ENCODE measurements at places on chromosomes 1 and 21.

DNA sequence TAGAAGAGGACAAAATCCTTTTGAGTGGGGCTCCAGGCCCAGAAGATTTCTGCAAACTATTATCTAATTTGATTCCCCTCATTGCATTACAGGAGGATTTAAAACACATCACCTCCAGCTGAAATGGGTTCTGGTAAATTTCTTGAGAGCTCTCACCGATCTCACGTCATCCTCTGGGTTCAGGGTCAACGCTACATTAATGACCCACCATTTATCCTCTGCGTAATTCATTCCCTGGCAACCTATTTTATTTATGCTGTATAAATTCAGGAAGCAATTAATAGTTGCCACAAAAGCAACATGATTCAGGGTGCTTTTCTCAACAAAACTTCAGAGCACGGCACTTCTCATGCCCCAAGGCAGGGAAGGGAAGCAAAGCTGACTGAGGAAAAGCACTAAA lies 38.9 kb downstream of the LMX1A start:
- DNase-seq, result no peak

GRCh38 chr1:24783713-24784112 lies 38.5 kb downstream of the CLIC4 start:
- no peak for DNase-seq

DNA sequence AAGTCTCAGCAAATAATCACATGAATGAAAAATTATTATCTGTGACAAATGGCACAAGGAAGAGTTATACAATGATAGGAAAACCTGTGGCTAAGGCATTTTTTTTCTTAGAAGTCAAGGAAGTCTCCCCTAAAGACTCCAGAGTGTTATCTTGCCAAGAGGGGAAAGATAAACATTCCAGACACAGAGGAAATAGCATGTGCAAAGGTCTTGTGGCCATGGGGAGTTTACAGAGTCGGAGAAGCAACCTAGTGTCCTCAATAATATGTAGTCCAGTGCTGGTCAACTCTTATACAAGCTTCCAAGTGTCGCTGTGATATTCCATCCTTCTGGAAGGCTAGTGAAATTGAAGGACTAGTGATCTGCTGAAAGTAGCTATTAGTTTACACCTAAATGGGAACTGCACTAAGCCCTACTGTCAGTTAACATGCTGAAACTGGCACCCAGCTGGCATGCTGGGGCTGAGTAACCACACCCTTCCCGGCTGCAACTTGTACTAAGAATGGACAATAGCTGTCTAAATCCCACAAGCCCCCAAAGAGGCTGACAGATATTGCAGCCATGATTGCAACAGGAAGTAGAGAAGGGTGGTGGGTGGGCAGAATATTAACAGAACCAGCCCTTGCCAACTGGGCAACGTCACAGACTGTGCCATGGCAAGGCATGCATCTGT lies 11.5 kb upstream of the ATP1B1 start:
- DNase-seq, result no peak

GRCh38 chr1:111193712-111194480 lies 6.5 kb downstream of the DENND2D start:
- DNase-seq, result peak; percentile 33

DNA sequence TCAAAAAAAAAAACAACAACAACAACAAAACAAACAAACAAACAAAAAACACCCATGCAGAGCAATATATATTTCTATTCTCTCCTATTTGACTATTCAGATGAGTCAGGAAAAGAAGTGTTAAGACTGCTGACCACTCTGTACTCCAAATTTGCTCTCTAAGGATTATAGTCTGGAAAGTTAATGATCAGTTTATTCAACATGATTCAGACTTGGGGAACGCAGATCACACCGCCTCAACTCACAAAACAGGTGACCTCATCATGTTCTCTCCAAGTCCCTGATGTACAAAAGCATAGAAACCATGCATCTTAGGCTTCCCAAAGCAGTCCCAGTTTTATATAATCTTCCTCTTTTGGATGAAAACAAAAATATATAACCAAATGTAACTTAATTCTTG lies 51.9 kb upstream of the PRRC2C start:
- peak; percentile 16 for DNase-seq

- DNase-seq, result no peak
Observed at GRCh38 chr1:5664081-5664768, 328.0 kb downstream of the NPHP4 start.

DNA sequence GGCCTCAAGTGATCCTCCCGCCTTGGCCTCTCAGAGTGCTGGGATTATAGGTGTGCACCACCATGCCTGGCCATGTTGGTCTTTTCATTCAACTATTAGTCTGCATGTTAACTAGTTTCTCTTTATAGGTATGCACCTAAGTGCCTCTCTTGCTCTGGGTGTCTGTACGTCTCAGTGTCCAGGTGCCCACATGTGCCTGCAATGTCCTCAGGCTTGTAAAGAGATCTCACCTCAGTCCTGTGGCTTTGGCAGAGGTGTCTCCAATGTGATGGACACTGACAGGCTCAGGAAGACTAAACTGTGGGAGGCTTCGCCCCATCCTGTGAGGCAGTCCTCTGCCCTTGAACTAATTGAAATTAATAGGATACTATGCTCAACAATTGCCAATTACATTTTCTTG lies 526.3 kb downstream of the PTPRU start:
- DNase-seq, result no peak

DNA sequence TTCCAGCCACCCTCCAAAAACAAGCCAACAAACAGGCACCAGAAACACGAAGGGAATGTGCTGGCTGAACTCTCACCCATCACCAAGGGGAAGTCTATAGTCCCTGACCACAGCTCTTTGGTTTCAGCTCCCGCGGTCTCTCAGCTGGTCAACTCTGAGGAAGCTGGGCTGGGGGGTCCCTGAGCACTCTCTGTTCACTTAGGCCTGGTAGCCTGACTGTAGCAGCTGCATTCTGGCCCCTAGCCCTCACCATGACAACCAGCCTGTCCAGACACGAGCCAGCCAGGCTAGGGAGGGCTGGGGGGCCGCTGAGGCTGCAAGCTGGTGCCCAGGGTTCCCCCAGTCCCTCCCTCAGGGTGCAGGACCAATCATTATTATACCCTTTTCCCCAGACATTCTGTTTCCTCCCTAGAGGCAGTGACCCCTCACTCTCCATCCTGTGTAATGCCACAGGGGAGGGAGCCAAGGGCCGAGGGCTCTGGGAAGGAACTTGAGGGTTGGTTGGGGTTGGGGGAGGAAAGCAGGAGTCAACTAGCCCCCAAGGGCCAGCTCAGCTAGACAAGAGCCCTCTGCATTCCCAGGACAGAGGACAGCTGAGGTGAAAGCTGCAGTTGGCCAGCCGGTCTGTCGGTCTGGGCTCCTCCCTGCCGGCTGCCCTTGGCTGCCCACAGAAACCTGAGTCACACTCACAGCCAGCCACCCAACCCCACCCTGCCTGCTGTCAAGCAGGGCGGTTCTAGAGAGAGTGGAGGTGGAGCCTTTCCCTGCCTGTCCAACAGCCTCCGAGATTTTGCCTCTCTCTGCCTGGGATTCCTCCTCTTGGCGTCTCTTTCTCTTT lies 1.2 kb upstream of the TRAPPC3 start:
- peak; percentile 96 for DNase-seq

DNA sequence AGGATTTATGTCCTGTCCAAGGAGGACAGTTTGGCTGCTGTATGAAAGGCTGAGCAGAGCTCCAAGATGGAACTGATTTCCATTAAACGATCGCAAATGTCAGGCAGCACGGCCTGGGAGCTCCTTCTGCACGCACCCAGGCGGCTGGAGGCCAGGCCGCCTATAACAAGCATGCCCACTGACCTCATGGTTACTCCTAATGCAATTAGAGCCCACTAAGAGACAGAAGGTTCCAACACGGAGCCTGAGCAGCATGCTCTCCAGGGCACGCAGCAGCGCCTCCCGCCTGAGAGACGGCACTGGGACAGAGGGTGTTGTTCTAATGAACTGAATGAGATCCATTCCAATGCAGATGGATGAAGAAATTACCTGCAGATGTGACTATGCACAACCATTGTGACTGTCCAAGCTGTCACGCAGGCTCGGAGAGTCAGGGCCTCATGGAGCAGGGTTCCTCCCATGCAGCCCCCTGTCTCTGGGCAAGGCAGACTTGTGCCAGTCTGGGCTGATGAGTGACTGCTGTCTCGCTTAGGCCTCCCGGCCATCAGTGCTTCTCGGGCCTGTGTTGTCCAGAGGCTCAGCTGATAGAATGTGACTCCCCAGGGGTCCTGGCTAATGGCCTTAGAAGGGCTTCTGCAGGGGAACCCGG lies 25.2 kb upstream of the CDCA8 start:
- DNase-seq, result peak; percentile 87

GRCh38 chr1:204532832-204533231 lies 16.6 kb downstream of the MDM4 start:
- no peak for DNase-seq

DNA sequence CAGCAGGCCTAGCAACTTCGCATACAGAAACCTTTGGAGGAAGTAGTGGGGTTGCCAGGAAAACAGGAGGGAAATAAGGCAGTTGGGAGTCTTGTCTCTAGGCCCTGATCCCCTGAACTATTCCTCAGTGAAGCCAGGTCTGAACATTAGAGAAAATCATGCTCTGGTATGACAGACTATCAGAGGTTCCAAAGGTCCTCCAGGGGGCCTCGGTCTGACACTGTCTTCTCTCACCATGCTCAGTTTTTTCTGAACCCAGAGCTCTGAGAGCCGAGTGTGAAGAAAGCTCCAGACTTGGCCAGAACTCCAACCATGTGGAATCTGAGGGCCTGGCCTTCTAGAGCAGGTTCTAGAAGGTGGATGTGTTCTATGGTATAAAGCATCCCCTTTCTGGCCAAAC lies 4.0 kb downstream of the TOMM40L start:
- no peak for DNase-seq

DNA sequence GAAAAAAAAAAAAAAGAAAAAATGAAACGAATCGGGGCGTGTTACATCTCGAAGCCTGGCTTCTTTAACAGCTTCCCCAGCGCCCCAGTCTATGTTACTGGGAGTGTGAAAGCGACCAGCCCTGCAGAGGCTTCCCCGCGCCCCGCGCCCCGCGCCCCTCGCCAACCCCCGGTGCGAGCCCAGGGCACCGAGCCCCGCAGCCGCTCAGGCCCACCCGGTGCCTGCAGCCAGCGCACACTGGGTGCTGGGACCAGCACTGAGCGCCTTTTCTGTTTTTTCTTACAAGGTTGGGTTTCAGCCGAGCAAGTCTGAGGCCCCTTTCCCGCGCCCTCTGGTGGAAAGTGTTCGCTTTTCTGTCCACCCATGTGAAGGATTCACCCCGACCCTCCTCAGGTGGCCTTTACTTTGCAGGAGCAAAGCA lies 42.1 kb upstream of the ZNF496 start:
- DNase-seq, result no peak

- peak; percentile 93 for DNase-seq
Observed at GRCh38 chr1:51214615-51215131, 21.4 kb upstream of the RNF11 start.

- DNase-seq, result peak; percentile 74
Observed at GRCh38 chr1:156124557-156125483, 10.3 kb downstream of the LMNA start.

GRCh38 chr1:168304865-168305264 lies 24.2 kb downstream of the TBX19 start:
- no peak for DNase-seq

DNA sequence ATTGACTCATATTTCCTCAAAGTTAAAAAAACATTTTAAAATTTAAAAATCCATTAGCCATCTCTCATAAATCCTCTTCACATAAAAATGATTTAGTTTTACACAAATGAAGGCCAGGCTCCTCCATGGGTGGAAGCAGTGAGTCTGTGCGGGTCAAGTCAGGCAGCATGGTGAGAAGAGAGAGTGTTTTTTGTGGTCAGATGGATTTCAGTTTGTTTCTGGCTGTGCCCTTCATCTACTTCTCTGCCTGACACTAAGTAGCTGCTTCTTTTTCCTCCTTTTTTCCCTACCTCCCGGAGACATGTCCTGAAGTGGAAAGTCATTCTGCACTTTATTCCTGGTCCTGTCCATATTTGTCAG lies 10.3 kb downstream of the PLA2G4A start:
- DNase-seq, result no peak

GRCh38 chr1:27298632-27299384 lies 23.2 kb upstream of the TMEM222 start:
- DNase-seq, result peak; percentile 4

- no peak for DNase-seq
Observed at GRCh38 chr1:198575798-198576641, 35.5 kb upstream of the ATP6V1G3 start.

- DNase-seq, result no peak
Observed at GRCh38 chr1:100206301-100206700, 28.2 kb upstream of the LRRC39 start.

GRCh38 chr1:73604739-73605138 lies 593.2 kb downstream of the LRRIQ3 start:
- DNase-seq, result no peak

DNA sequence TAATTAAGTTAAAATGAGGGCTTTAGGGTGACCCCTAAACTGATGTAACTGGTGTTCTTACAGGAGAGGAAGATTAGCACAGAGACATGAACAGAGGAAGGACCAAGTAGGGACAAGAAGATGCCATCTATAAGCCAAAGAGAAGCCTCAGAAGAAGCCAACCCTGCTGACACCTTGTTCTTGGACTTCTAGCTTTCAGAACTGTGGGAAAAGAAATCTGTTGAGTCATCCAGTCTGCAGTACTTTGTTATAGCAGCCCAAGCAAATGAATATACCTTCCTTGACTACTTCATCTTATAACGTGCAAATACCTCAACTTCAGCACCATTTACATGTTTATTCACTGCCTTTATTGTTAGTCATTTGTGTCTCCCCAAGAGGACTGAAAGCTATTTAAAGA lies 3.4 kb downstream of the ZBTB21 start:
- no peak for DNase-seq

- no peak for DNase-seq
Observed at GRCh38 chr1:230208619-230209261, 141.7 kb downstream of the GALNT2 start.

DNA sequence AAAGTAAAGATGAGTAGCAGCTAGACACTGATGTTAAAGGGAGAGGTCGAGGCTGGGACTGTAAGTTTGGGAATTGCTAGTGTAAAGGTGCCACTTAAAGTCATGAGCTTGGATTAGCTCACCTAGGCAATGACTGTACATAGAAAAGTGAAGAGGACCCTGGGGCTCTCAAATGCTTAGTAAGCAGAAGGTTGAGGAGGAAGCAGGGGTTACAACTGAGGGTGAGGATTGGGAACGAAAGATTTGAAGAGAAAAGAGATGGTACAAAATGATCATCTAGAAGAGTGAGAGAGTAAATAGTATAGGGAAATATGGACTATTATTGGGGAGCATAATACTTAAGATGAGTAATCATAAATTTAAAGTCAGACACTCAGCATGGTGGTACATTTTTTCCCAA lies 63.1 kb upstream of the TNFSF4 start:
- DNase-seq, result no peak

GRCh38 chr1:115982400-115982799 lies 6.1 kb downstream of the SLC22A15 start:
- DNase-seq, result no peak

GRCh38 chr1:32863218-32863880 lies 7.4 kb downstream of the FNDC5 start:
- DNase-seq, result no peak
